Bronchus fibroblast of lung (primary cell): ENCODE measurements at places on chromosomes 1 and 21. TPM values are rescaled to one million over a fixed set of nuclear protein-coding genes. Genes with fewer than 3 reads are reported as not detected.

The ADAMTS4 gene
- 3.6 and 3.7 TPM in 2 replicates for total RNA-seq

The DYRK3 gene
- total RNA-seq = 12.8 and 15.5 TPM in 2 replicates

The FMO4 gene
- total RNA-seq = 1.2 and 1.8 TPM in 2 replicates

The SYT6 gene
- total RNA-seq = not detected in 2 replicates

The HSD3B2 gene
- total RNA-seq = not detected in 2 replicates

The CA14 gene
- total RNA-seq = not detected in 2 replicates
